ENCODE measurements at places on chromosomes 6 and 20.

GRCh38 chr6:235763-236360 is 56.4 kb upstream of the DUSP22 start:
- no peak for DNase-seq

- DNase-seq, result no peak
These were observed at the start of gene STK35 for GRCh38 chr20:2101057-2101864. TSS of gene STK35 (plus strand) at chr20:2101827. CDS start at chr20:2101882, 55 bp downstream.

- no peak for DNase-seq
These were observed 505.1 kb upstream of the NRSN1 start for GRCh38 chr6:23620911-23621401.

- DNase-seq, result no peak
These were observed 118.4 kb upstream of the AKIRIN2 start for GRCh38 chr6:87820343-87820984.

- no peak for DNase-seq
These were observed 117.0 kb downstream of the FARS2 start for GRCh38 chr6:5378331-5378730.

DNA sequence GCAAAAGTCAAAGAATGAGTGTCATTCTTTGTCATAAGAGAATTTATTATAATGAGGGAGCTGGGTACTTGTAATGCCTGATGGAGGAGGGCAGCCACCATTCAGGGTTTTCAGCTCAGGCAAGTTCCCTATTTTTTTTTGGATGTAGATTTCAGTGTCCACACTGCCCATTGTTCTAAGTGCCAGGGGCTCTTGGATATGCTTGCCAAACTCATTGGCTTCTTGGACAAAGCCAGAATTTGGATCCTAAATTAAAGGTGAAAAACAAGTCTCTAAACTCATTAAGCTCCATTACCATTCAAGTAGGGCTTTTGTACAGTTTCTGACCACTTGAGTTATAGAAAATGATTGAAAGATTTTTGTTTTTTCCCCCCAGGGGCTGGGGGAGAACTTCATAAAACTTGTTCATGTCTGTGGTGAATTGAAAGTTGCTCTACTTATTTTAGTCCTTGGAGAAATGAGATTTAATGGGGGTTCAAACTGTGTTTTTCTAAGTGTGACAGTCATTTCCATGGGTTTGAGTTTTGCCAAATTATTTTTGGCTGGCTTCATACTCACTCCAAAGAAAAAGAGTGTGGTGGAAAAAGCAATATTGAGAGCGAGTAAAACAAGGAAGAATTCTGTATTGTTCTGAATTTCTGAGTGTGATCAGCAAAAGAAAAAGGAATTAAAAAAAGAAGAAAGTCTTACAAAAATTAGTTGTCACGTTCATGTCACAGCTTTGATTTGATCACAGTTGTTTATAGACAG is 46.0 kb downstream of the TIAM2 start:
- DNase-seq, result no peak

- no peak for DNase-seq
These were observed 67.1 kb upstream of the NOTCH4 start for GRCh38 chr6:32290886-32291450.

- DNase-seq, result no peak
These were observed 8.0 kb downstream of the TNFAIP3 start for GRCh38 chr6:137875058-137875520.

DNA sequence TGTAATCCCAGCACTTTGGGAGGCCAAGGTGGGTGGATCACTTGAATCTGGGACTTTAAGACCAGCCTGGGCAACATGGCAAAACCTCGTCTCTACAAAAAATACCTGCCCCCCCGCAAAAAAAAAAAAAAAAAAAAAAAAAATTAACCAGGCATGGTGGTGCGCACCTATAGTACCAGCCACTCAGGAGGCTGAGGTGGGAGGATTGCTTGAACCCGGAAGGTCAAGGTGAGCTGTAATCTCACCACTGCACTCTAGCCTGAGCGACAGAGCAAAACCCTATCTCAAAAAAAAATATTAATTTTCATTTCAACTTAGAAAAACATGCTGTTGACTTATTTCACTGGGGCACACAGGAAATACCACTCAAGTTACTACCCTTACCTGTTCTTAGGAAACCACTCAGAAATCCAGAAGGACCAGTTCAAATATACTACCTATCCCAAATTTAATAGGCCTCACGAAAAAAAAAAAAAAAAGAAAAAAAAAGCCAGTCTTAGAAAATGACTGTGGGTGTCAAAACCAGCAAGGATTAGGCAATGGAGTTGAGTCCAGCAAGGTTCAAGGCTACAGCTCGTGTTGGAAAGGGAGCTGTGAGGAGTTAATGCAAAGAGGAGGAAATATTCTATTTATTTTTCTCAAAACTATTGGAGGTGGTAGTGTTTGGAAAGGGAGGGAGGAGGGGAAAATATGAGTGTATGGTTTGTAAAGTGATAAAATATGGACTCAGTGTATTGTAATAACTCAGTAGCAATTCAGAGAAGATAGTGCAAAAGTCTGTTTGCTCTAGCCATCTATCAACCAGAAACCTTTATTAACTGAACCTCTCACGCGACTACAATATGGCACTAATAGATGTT is 33.9 kb upstream of the PIM1 start:
- DNase-seq, result no peak

GRCh38 chr6:16104624-16105433 is 24.1 kb upstream of the MYLIP start:
- no peak for DNase-seq

DNA sequence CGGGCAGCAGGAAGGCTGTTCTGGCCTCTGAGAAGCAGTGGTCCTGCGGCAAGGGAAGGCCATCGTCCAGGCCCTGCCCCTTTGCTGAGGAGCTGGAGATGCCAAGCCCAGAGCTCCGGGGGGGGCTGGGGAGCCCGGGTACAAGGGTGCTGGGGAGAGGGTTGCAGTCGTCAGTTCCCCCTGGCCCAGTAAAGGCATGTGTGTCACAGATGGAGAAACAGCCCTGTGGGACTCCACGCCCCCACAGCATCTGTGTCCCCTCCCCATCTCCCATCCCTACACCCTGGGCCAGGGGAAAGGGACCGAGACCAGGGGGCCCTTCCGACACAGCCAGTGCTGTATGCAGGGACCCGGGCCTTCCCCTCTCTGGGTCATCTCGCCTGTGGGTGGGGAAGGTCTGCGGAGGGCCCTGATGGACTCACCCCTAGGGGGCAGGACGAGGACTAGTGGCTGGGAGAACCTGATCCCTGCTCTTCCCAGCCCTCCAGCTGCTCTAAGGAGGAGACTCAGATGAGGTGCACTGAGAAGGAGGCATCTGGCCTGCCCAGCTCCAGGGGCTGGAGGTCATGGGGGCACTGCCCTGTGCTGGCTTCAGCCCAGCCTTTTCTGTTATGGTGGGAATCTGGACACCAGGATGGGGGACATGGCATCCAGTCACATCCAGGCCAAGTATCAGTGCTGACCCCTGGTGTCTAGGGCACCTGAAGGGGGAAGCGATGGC is 609 bp downstream of the MYL9 start:
- DNase-seq, result no peak

DNA sequence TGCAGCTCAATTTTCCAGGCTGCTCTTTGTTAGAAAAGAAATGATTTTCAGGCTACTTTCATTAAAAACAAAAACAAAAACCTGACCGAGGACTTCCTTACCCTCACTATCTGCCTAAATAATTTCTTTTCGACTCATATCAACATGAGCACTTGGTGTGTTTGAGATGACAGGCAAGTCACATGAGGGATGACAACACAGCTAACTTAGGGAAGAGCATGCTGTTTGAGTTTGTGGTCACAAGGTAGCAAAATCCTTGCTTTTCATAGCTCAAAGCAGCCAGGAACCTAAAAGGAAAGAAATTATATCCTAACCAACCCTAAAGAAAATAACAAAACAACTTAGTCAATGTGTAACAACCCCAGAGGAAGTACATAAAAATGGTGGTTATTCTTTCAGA is 459.5 kb downstream of the KIF16B start:
- no peak for DNase-seq

GRCh38 chr20:46093531-46093930 is 3.8 kb upstream of the NCOA5 start:
- DNase-seq, result no peak

GRCh38 chr6:35919085-35919826 is 1.6 kb downstream of the SRPK1 start:
- no peak for DNase-seq

GRCh38 chr6:22306741-22307466 is 10.1 kb upstream of the PRL start:
- DNase-seq, result no peak

DNA sequence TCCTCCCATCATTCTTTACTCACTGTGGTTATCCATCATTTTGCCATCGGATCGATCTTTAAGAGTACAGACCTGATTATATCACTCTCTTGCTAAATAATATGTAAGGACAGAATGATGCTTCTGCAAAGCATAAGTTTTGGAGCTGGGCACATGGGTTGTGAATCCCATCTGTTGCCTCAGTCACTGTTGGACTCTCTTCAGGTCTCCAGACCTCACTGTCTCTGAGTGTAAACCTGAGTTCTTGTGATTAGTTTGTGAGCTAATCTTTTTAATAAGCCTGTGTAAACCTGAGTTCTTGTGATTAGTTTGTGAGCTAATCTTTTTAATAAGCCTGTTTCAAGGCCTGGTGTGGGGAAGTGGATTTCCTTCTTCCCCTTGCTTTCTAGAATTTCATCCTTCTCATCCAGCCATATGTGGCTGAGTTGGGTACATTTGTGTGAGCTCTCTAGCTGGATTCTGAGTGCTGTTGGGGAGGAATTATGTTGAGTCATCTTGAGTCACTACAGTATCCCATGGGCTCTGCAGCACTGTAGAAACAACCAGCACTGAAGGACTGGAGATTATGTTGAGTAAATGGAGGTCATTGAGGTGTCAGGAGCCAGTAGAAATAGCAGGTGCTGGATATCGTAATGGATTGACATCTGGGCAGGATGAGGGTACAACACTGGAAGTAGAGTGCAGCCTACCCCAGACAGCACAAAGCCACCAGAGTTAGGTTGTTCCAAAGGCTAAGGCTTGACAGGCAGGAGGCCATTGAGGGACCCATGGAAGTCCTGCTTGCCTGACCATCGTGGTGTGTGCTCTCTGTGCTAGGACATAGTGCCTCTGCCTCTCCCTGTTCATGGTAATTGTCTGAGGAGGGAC is 52.4 kb downstream of the SCAND1 start:
- no peak for DNase-seq

- DNase-seq, result peak; percentile 42
These were observed 1.4 kb downstream of the ELOVL5 start for GRCh38 chr6:53347250-53347920.

DNA sequence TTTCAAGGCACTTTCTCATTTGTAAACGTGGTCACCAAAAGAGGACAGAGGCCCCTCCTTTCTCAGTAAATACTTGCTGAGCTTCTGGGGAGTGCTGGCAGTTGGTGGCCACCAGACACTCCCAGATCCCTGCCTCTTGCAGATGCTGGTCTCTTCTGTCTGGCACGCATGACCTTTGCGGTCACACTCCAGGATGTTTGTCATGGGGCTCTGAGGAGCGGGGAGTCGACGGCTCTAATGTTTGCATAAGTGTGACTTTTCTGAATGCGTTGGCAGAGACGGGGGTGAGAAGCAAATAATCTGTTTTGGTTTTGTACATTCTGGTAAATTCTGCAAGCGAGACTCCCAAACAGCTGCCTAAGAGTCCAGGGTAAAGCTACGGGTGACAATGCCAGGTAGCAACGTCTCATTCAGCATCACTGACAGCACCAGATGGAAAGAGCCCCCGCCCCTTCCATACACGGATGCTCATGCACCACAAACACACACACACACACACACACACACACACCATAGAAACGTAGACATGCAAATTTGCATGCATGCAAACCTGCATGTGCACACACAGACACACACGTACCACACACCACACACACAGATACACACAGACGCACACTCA is 101.1 kb downstream of the YTHDF1 start:
- DNase-seq, result no peak

DNA sequence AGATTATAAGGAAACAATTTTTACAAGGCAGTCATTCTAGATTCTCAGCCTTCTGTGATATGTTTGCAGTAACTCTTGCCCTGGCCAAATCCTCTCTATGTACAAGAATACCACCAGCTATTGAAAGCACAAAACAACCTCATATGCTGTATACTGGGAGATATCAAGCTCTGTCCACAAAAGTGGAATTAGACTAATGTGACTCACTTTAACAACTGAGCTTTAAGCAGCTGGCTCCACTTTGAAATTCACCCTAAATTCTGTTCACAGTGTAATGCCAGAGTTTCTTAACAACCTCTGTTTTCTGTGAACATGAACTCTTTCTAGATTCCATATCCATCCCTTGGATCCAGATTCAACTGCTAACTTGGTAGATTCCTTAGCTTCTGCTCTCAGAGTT is 47.6 kb downstream of the CHD6 start:
- no peak for DNase-seq

DNA sequence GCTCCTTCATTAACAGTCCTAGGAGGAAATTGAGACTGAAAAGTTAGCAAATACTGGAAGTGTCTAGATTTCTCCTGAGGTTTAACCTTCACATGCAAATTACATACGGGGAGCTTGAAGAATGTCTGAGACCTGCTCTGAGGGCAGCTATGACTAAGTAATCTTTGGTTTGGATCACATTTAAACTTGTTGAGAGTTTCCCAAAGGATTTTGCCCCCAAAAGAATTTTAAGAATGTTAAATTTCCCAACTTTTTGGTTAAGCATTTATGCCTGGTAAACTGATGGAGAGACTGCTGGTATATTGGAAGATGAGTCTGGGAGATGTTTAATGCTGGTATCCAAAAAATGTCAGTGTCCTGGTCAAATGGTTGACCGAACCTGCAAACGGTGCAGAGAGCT is 97.0 kb downstream of the RREB1 start:
- no peak for DNase-seq

GRCh38 chr6:95803889-95804288 is 211.9 kb upstream of the FUT9 start:
- DNase-seq, result no peak

- no peak for DNase-seq
These were observed 75.8 kb downstream of the CAP2 start for GRCh38 chr6:17469006-17469832.

DNA sequence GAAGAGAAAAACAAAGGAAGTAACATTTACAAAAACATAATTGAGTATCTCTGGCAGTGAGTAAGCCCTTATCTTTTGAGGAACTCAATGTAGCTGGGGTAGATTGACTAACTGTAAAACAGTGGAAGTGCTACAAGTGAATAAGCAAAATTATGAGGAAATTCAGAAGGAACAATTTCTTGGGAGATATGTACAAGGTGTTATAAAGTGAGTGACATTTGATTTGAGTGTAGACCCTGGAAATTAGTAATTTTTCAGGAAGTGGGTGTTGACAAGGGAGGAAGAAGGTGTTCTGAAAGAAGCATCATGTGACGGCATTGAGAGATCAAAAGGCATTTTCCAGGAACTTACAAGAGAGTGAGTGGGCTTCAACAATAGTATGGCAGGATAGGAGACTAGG is 22.2 kb downstream of the XRN2 start:
- DNase-seq, result no peak

GRCh38 chr20:23047738-23048214 is 1.7 kb downstream of the THBD start:
- DNase-seq, result peak; percentile 44

GRCh38 chr20:63744574-63745423 is 5.2 kb downstream of the SLC2A4RG start:
- no peak for DNase-seq
